ENCODE measurements at places on chromosomes 7 and 10.

GRCh38 chr7:77699056-77699455 is 2.8 kb downstream of the RSBN1L start:
- DNase-seq, result no peak

DNA sequence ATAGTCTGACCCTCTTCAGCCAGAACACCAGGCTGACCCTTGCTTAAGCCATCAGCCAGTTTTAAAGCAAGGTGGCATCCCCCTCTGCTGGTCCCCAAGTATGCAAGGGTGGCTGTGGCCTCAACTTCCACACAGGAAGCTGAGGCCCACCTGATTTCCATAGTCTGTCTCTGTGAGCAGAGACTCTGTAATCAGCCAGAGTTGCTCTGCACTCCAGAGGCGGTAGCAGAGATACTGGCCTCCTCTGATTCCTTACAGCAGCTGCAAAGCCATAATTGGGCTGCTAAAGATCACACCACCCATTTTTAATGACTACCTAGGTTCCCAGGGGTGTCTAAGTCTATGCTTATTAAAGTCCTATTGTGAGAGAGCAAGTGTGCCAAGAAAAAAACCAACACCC is 1.8 kb downstream of the PDAP1 start:
- DNase-seq, result no peak

GRCh38 chr10:3805791-3806461 is 20.9 kb upstream of the KLF6 start:
- DNase-seq, result no peak

DNA sequence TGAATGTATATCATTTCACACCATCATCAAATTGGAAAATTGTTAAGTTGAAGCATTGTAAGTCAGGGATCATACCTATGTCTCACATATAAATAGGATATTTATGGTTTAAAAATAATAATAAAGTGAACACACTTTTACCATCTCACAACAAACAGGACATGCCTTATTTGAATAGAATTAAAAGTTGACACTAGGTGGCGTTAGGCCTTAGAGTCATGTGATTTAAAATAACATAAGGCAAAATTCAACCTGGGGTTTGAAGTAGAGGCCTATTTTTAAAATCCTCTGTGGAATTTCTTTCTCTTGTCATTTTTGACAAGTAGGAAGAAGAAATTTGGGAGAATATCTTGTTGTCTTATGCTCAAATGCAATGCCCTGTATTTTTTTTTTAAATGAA is 184.7 kb upstream of the PCDH15 start:
- no peak for DNase-seq

- DNase-seq, result no peak
These were observed 166.2 kb downstream of the PKD1L1 start for GRCh38 chr7:47782022-47782421.

DNA sequence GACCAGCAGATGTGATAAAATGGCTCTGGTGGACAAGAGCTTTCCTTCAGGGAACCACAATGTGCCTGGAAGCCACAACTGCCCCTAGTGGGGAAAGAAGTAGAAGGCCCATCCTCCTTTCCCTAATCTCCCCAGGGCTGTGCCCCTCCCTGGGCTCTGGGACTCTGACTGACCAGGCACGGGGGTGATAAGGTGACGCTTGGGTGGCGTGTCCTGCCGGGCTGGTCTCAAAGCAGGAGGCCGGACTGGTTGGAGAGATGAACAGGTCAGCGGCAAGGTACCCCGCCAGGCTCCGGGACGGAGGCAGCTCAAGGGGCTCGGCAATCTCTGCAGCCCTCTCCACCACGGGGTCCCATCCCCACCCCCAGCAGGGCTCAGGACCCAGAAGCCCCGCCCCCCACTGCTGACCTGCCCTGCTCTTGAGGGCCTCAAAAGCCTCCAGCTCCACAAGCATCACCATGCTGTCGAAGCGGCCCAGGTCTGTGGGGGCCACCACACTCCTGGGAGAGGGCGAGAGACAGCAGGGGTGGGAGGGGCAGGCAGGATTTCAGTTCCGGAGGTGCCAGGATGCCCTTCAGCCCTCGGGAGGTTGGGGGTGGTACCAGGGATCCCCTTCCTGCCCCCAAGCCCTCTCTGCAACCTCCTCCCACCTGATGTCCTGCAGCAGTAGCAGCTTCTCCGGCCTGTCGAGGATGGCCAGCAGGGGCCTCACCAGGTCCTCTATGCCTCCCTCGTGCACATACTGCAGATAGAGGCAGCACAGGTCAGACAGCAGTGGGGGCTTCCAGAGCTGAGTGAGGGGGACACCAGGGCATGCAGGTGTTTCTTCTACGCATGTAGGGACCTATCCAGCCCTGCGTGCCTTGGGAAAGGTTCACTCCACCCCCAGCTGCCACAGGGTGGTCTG is 12.2 kb downstream of the LZTS2 start:
- DNase-seq, result no peak

Data from stimulated activated CD4-positive, alpha-beta T cell treated with anti-CD3 and anti-CD28 coated beads, Interleukin-4, amount 100 ng/mL, for 48 hours (primary cell).